ENCODE measurements at places on chromosomes 7 and 10.

DNA sequence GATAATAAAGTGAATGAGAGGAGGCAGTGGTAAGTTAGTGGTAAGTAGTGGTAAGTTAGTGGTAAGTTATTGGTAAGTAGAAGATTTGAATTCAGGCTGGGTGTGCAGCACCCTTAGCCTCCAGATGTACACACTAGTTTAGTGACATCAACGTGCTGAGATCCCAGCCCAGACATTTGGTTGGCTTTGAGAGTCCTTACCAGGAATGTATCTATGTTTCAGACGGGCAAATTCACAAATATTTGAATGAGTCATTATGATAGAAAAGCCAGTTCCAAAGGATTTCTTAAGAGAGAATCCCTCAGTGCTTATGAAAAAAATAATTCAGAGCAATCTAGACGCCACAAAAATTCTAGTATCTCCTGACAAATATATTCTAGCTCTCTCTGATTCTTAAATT lies 70.0 kb downstream of the ARL4A start:
- no peak for DNase-seq

DNA sequence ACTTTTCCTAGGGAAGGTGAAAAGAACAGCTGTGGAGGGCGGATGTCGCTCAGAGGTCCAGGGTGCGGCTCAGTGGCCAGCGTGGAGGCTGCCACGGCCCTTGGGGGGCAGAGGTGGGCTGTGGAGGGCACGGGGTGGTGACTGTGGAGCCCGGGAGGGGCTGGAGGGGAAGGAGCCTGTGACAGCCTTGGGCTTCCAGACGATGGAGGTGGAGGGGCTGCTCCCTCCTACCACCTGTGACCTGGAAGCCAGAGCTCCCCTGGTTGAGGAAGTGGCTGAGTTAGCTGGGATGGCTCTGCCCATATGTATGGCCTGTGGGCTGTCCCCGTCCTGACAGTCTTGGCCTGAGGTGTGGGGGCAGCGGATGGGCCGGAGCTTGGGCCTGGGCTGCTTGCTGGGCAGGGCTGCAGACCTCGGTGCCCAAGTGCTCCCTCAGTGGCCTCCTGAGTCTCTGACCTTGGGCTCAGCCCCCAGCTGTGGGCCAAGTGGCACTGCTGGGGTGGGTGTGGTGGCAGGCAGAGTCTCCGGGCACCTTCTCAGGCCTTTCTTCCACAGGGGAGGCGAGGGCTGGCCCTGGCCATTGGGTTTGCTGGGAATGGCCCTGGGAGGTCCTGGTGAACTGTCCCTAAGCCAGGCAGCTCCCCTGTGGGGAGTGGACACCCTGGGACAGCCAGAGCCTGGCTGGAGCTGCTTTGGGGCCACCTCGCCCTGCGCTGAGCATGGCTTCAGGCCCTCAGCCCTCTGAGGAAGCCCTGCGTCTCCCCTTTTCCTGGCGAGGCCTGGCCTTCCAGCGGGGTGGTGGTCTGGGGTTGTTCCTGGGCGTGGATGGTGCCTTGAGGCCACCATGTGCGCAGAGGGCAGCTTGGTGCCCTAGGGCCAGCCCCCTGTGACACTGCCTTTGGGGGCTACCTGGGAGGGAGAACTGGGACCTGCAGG lies 3.9 kb downstream of the BRI3 start:
- no peak for DNase-seq

DNA sequence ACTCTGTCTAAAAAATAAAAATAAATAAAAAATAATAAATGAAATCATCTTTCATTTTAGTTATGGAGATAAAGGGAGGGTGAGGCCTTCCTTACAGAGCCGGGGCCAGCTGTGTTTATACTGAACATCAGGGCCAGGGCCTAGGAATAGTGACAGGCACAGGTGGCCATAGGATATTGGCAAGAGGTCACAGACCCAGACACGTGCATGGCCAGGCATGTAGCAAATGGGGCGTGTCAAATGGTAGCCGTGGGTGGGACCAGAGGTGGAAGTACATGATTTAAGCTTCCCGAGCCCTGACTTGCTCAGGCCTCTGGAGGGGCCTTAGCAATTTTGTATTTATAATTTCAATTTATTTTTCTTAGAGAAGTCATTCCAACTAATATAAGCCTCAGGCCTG lies 353.0 kb downstream of the ANKRD30A start:
- no peak for DNase-seq

- no peak for DNase-seq
Observed at GRCh38 chr10:118818621-118819221, 64.0 kb upstream of the CACUL1 start.

DNA sequence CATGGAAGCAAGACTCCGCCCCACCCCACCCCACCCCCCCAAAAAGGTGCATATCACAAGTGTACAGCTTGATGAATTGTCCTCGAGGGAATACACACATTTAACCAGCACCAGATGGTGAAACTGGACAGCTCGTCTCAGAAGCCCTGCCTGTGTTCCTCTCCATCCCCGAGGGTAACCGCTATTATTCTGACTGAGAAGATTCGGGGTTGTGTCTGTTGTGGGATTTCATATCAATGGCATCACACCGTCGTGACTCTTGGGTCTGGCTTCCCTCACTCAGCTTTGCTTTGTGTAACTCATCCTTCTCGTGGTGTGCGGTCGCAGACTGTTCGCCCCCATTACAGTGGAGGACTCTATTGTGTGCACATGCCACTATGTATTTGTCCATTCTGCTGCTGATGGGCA lies 18.9 kb downstream of the PODXL start:
- no peak for DNase-seq

DNA sequence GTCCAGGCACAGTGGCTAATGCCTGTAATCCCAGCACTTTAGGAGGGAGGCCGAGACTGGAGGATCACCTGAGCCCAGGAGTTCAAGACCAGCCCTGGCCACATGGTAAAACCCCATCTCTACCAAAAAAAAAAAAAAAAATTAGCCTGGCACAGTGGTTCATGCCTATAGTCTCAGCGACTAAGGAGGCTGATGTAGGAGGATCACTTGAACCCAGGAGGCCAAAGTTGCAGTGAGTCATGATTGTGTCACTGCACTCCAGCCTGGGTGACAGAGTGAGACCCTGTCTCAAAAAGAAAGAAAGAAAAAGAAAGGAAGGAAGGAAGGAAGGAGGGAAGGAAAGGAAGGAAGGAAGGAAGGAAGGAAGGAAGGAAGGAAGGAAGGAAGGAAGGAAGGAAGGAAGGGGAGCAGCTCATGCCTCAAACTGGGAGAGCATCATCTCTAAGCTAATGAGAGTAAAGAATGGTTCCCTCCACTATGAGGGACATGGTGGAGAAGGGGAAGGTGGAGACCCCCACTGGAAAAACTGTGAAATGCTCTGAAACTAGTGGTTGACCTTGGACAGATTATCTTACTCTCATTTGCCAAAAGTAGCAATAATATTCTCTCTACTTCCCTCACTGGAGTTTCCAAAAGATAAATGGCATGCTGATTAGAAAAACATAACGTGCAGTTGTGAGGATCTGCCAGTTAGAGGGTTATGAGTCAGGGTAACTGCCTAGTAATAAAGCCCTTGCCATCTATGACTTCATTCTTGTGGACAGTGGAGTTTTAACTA lies 16.8 kb downstream of the GIMAP5 start:
- DNase-seq, result no peak

- no peak for DNase-seq
Observed at GRCh38 chr10:4477664-4478063, 348.3 kb upstream of the AKR1E2 start.

All from renal pelvis (tissue), 12 donors.